ENCODE measurements at places on chromosomes 1 and 21.

DNA sequence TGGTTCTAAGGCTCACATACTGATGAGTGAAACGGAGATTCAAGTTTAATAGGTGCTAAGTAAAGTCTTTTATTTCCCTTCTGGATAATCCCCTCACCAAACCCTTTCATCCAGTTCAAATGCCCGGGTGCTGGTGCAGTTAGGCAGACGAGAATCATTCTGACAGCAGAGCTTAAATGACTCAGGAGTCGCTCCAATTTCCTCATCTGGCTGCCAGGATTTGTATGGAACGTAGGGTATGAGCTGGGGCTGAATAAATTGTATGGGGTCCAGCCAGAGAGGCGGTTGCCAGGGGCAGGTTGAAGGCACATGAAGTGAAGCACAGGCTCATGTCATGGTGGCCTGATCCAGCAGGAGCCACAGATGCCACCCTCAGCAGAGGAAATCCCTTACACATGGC lies 76.0 kb downstream of the PAPPA2 start:
- peak; percentile 38 for DNase-seq

DNA sequence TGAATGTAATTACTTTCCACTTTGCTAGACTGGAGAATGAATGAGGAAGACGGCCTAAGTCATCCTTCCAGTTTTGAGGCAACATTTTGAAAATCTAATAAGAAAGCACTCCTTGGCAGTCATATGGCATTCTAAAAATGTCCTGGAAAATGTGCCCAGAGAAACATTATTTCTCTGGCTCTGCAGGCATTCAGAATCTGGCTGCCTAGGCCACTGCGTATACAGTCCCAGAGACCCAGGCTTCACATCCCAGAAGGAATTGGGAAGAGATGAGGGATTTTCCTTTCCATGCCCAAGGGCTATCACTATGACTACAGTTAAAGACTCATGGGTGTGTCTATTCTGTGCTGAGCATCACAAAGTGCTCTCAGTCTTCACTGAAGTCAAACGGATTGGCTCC lies 92.9 kb downstream of the BEND5 start:
- no peak for DNase-seq

- DNase-seq, result no peak
Measured at GRCh38 chr1:228306275-228307217, 98.7 kb downstream of the OBSCN start.

DNA sequence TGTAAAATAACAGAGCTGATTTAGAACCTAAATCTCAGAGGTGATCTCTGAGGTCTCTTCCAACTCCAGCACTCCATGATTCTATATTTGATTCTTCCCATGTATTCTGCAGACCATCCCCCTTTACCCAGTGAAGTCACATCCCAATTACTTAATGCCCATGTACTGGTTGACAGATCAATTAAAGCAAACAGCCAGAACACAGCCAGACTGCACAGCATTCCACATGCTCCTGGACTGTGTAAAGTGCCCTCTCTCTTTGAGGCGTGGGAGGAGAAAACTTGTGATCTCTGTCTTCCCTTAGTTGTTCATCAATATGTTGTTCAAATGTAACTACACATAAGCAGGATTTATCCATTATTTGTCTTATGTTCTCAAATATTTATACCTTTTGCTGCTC lies 18.1 kb downstream of the NOS1AP start:
- no peak for DNase-seq

DNA sequence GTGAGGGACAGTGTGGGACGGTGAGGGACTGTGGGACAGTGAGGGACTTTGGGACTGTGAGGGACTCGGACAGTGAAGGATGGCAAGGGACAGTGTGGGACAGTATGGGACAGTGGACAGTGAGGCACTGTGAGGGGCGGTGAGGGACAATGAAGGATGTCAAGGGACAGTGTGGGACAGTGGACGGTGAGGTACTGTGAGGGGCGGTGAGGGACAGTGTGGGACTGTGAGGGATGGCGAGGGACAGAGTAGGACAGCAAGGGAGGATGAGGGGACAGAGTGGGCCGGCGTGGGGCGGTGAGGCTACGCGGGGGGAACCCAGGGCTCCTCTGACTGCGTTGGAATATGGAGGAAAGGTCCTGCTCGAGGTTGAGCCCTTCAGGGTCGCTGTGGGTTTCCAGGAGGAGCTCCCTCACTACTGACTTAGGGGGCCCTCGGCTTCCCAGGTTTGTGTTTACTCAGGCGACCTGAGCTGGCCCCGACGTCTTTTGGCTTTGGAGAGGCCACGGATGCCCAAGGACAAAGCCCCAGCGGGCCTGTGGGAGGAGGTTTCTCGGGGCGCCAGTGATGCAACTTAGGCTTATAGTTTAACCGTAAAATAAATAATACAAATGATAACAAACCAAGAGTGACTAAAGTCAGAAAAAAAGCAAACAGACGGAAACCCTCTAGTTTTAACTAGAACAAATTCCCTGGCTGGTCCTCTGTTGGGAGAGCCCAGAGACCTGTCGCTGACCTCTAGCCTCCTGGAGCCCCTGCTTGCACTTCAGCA lies 1.1 kb upstream of the ERRFI1 start:
- peak; percentile 85 for DNase-seq

DNA sequence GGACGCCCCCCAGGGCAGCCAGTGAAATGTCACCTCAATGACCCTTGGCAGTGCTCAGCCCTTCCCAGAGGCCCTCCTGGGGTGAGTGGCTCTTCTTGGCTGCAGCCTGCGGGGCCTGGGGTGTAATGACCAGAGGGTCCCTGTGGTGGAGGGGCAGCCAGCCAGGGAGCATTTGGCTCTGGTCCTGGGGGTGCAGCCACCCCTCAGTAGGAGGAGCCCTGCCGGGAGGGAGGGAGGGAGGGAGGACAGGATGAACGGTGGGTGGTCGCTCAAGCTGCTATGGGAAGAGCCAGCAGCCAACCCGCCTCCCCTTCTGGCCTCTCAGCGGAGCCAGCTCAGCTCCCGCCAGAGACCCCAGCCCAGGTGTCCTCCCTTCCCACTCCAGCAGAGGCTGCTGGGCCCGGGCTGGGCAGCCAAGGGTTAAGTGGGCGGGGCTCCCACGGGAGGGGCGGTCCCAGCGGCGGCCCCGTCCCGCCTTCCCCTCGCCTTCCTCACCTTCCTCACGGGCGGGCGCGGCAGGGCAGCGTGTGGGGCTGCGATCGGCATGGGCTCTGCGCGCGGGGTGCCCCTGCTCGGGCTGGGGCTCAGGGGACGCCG lies 9.0 kb upstream of the PLCH2 start:
- DNase-seq, result no peak

GRCh38 chr1:50157306-50157941 lies 48.7 kb downstream of the ELAVL4 start:
- no peak for DNase-seq

Data from iris pigment epithelial cell (primary cell).